ENCODE measurements at places on chromosomes 4 and X. TPM values are rescaled to one million over a fixed set of nuclear protein-coding genes. Genes with fewer than 3 reads are reported as not detected.

F8A2 gene
- not detected for total RNA-seq

FANCB gene
- 6.8 TPM for total RNA-seq

SGCB gene
- 204 TPM for total RNA-seq

AWAT2 gene
- total RNA-seq, result not detected

HTRA3 gene
- total RNA-seq, result 35.2 TPM

NOX1 gene
- not detected for total RNA-seq

FHIP1A gene
- total RNA-seq, result 66.0 TPM

NAP1L2 gene
- 1.8 TPM for total RNA-seq

MAGEA2 gene
- total RNA-seq, result not detected

PABPC5 gene
- 10.7 TPM for total RNA-seq

HAND2 gene
- total RNA-seq, result 13.2 TPM

STBD1 gene
- total RNA-seq, result 64.8 TPM

PALLD gene
- 221 TPM for total RNA-seq

OGT gene
- 194 TPM for total RNA-seq

FAM149A gene
- 8.7 TPM for total RNA-seq

EPGN gene
- not detected for total RNA-seq

LUZP4 gene
- not detected for total RNA-seq

SLC25A43 gene
- total RNA-seq, result 6.1 TPM

USP46 gene
- total RNA-seq, result 24.1 TPM

RIBC1 gene
- total RNA-seq, result not detected

REPS2 gene
- 7.9 TPM for total RNA-seq

IQSEC2 gene
- total RNA-seq, result 14.9 TPM

ASB5 gene
- total RNA-seq, result 206 TPM

GDPD2 gene
- total RNA-seq, result 1.5 TPM
